ENCODE measurements at places on chromosomes 2 and 18.

DNA sequence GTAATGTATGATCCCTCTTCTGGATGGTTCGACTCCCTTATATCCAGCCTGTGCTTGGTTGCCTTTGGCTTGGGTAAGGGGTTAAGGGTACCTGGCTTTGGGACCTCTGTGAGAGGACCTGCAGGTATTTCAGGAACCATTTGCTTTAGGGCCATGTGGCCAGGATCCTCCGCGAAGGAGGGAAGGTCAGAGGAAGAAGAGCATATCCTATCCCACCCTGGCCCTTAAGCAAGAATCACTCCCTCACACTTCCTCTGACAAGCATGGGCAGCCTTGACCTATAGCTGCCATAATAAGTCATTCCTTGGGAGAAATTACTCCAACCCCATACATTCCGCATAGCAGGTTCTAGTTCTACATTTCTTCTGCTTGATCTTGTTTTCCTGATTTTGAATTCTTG, 59.1 kb upstream of the TXNDC2 start:
- no peaks in the 10 kb centered on the region for H3K27me3 ChIP-seq
- H3K36me3 ChIP-seq = no peaks in the 10 kb centered on the region
- peak overlapping the region; percentile 35 for H3K27ac ChIP-seq
- H3K4me3 ChIP-seq = no peak overlapping the region

DNA sequence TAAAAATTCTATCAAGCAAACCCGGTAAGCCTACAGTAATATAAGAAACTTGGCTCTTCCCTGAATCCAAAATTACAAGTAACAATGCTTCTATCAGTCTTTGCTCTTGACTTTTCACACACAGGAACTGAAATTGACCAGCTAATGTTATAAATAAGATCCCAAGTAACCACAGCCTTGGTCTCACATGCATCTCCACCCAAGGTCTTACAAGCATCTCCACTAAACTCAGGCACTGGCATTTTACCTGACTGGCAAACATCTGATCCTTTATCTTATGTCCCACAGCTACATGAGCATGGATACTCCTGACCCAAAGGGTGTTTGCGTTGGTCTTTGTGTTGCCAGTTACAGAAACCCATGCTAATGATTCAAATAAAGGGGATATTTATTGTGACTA, 302.3 kb upstream of the EPHA4 start:
- no peak overlapping the region for H3K27ac ChIP-seq
- no peaks in the 10 kb centered on the region for H3K4me1 ChIP-seq
- no peak overlapping the region for H3K4me3 ChIP-seq
- DNase-seq = no peak
- no peaks in the 10 kb centered on the region for H3K36me3 ChIP-seq

- no peaks in the 10 kb centered on the region for H3K27me3 ChIP-seq
- H3K36me3 ChIP-seq = peaks cover 7% of the 10 kb centered on the region
- peak overlapping the region; percentile 85 for H3K27ac ChIP-seq
- H3K4me1 ChIP-seq = peaks cover 82% of the 10 kb centered on the region
Observed at GRCh38 chr2:134257509-134257908, 3.6 kb downstream of the MGAT5 start.

- DNase-seq = no peak
- H3K36me3 ChIP-seq = peaks cover 7% of the 10 kb centered on the region
- H3K27ac ChIP-seq = peak overlapping the region; percentile 84
- H3K4me1 ChIP-seq = peaks cover 17% of the 10 kb centered on the region
Observed at GRCh38 chr2:23745726-23746105, 181.2 kb downstream of the ATAD2B start.

DNA sequence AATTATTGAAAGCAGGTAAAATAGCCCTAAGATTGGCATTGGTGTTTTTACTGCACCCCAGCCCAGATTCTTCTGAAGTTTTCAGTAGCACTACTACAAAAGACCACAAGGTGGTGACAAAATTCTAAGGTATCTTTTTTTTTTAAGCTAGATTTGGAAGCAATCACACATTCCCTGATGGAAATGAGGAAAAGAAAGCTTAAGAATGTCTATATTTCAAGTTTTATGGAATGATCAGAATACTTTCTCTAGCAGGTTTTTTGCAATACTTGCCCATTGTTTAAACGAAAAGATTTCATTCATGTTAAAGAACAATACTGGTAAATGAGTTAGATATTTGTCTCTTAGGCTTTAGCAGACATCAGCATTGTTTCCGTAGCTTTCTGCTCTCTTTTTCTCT, 32.1 kb upstream of the ZNF638 start:
- peaks cover 17% of the 10 kb centered on the region for H3K4me1 ChIP-seq
- H3K4me3 ChIP-seq = no peak overlapping the region
- DNase-seq = no peak
- no peak overlapping the region for H3K27ac ChIP-seq

- no peaks in the 10 kb centered on the region for H3K27me3 ChIP-seq
- H3K4me3 ChIP-seq = no peak overlapping the region
- H3K4me1 ChIP-seq = no peaks in the 10 kb centered on the region
- H3K36me3 ChIP-seq = no peaks in the 10 kb centered on the region
- no peak overlapping the region for H3K27ac ChIP-seq
Observed at GRCh38 chr18:8795586-8796325, 90.4 kb downstream of the MTCL1 start.

GRCh38 chr2:126933711-126934091, 35.0 kb downstream of the TEX51 start:
- no peak overlapping the region for H3K27ac ChIP-seq
- H3K27me3 ChIP-seq = peaks cover 70% of the 10 kb centered on the region
- H3K4me3 ChIP-seq = no peak overlapping the region
- no peaks in the 10 kb centered on the region for H3K4me1 ChIP-seq
- no peaks in the 10 kb centered on the region for H3K36me3 ChIP-seq
- DNase-seq = no peak

DNA sequence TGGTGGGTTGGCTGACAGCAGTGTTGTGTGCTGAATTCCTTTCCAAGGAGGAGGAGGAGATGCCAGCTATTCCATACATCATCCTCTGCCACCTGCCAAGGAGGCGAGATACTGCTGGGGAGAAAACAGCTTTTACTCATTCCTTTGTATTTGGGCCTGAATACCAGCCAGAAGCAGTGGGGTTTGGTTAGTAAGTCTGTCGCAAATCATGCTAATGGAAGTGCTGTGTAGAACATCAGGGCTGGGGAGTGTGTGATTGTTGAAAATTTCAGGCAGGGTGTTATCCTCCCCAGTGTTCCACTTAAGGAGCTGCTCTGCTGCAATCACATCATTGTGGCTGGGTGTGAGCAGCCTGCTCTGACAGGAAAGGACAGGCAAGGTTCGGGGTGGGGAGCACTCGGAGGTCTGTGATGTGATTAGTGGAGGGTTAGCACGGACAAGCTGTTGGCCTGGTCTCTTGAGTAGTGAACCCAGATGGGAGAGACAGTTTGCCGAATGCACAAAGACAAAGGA, 128.2 kb upstream of the DLX2 start:
- H3K36me3 ChIP-seq = no peaks in the 10 kb centered on the region
- H3K4me1 ChIP-seq = peaks cover 39% of the 10 kb centered on the region
- no peak overlapping the region for H3K27ac ChIP-seq
- H3K27me3 ChIP-seq = peaks cover 24% of the 10 kb centered on the region
- no peak overlapping the region for H3K4me3 ChIP-seq

DNA sequence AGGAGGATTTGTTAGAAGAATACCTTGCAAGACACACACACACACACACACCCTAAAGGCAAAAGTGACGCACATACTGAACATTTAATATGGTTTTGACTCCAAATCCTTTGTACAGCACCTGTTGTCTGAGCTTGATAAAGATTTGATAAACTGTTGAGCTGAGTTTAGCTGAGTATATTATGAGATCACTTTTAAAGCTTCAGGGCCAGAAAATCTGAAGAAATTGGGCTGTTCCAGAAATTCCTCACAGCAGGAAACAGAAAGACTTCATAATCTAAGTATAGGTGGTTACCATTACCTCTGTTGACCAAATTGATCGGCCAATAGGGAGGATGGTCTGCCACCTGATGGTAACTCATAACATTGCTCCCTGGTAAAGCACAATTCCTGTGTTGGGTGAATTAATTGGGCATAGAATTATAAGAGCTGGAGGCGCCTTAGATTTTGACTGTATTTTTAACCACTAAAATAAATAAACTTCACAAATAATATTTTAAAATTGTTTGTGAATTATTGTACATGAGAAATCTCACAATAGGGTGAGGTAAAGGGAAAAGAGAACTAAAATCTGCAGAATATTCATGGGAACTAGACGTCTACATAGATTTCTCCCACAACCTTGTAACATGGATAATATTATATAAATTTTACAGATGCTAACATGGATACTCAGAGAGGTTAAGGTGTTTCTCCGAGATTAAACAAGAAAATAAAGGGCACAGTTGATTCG, 21.8 kb upstream of the RPIA start:
- no peak overlapping the region for H3K4me3 ChIP-seq
- no peak overlapping the region for H3K27ac ChIP-seq
- no peaks in the 10 kb centered on the region for H3K27me3 ChIP-seq

- H3K4me1 ChIP-seq = no peaks in the 10 kb centered on the region
- no peak overlapping the region for H3K4me3 ChIP-seq
- no peak for DNase-seq
- H3K27ac ChIP-seq = no peak overlapping the region
Observed at GRCh38 chr2:179843541-179843940, 17.9 kb downstream of the ZNF385B start.

- no peaks in the 10 kb centered on the region for H3K4me1 ChIP-seq
- no peaks in the 10 kb centered on the region for H3K36me3 ChIP-seq
- no peak for DNase-seq
- H3K27me3 ChIP-seq = no peaks in the 10 kb centered on the region
- no peak overlapping the region for H3K27ac ChIP-seq
Observed at GRCh38 chr2:179588486-179589145, 272.8 kb downstream of the ZNF385B start.

- no peak for DNase-seq
- no peak overlapping the region for H3K4me3 ChIP-seq
- no peaks in the 10 kb centered on the region for H3K4me1 ChIP-seq
- H3K27me3 ChIP-seq = peaks cover 55% of the 10 kb centered on the region
Observed at GRCh38 chr2:129444751-129445150, 534.7 kb upstream of the RAB6C start.

DNA sequence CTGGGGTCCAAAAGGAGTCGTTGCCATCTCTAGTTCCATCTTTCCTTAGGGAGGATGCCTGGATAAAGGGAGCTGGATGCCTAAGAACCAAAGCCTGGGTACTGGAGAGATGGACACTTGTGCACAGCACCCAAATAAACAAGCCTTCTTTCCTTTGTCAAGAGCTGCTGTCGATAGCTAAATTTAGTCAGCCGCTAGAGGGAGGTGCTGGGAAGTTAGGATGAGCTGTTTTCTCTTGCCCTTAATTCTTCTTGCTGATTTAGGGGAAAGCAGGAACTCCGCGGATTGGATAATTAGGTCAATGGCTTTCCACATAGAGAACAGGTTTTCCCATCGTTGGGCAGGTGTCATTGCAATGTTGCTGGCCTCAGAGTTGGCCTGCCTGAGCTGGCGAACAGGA, 30.9 kb upstream of the SERPINB12 start:
- H3K27ac ChIP-seq = no peak overlapping the region
- peaks cover 56% of the 10 kb centered on the region for H3K27me3 ChIP-seq
- no peaks in the 10 kb centered on the region for H3K36me3 ChIP-seq
- H3K4me3 ChIP-seq = no peak overlapping the region
- no peak for DNase-seq
- no peaks in the 10 kb centered on the region for H3K4me1 ChIP-seq

DNA sequence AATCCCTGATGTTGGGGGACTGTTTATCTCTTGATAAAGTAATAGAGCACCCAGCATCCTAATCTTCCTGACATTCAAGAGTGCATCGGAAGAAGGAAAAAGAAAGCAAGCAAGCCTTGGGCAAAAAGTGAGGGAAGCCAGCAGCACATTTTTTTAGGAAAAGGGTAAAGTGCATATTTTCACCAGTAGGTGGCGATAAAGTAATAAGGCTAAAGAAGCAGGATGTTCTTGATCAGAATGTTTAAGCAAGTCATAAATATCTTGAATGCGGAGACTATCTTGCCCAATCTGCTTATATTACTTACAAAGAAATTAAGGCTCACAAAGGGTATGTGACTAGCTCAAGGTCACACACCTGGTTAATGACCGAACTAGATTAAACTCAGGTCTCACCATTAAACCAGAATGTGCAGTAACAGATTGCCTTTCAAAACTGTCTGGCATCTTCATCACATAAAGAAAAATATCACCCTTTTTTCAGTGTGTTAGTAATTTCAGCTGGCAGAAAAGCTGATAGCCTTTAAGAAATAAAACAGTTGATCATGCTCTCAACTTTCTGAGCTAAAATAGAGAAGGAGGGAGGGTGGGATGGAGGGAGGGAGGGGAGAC, 83.8 kb downstream of the VIT start:
- H3K27ac ChIP-seq = peak overlapping the region; percentile 13
- no peaks in the 10 kb centered on the region for H3K36me3 ChIP-seq
- H3K4me1 ChIP-seq = peaks cover 35% of the 10 kb centered on the region
- no peak for DNase-seq
- H3K4me3 ChIP-seq = no peak overlapping the region

- H3K27me3 ChIP-seq = no peaks in the 10 kb centered on the region
- H3K4me1 ChIP-seq = no peaks in the 10 kb centered on the region
Observed at GRCh38 chr2:224836263-224836662, 120.1 kb upstream of the CCDC195 start.

GRCh38 chr2:220837226-220837625, 734.9 kb downstream of the EPHA4 start:
- H3K4me1 ChIP-seq = no peaks in the 10 kb centered on the region
- H3K27me3 ChIP-seq = no peaks in the 10 kb centered on the region
- H3K36me3 ChIP-seq = no peaks in the 10 kb centered on the region
- H3K27ac ChIP-seq = no peak overlapping the region

DNA sequence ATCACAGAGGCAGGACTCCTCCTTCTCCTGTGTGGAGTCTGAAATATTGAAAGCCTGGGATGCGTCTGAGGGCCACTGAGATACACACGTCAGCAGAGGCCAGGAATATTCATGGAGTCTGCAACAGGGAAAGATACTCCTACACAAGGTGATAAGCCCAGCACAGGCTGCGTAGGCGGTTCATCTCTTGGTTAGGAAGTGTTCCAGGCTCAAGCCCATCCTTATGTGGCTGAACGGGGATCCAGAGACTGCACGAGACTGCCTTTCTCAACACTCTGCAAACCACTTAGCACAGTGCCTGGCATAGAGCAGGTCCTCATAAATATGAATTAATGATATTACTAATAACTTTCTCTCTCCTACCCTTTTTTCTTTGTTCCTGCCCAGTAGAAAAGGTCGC, 29.2 kb upstream of the AGPS start:
- H3K27me3 ChIP-seq = no peaks in the 10 kb centered on the region
- no peak for DNase-seq
- no peaks in the 10 kb centered on the region for H3K36me3 ChIP-seq
- H3K27ac ChIP-seq = no peak overlapping the region

DNA sequence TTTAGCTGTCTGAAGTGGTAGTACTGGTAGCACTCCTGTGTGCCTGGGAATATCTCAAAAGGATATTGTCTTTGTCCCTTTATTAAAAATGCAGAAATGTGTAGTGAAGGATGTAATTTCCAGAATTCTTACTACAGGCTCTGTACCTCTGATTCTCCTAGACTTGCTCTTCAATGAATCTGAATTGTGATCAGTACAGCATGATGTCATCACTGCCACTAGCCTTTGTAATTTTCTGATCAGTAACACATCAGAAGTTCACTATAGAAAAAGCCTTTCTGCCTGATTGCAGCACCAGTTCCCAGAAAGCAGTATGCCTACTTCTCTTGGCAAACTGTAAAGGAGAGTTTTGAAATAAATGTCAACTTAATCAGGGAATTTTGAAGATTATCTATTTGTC, 29.2 kb upstream of the OTOF start:
- no peaks in the 10 kb centered on the region for H3K36me3 ChIP-seq
- no peak for DNase-seq
- H3K27me3 ChIP-seq = peaks cover 26% of the 10 kb centered on the region
- H3K4me3 ChIP-seq = no peak overlapping the region
- peaks cover 11% of the 10 kb centered on the region for H3K4me1 ChIP-seq
- no peak overlapping the region for H3K27ac ChIP-seq

GRCh38 chr2:198134293-198134955, 330.0 kb downstream of the PLCL1 start:
- peaks cover 31% of the 10 kb centered on the region for H3K4me1 ChIP-seq
- H3K27me3 ChIP-seq = no peaks in the 10 kb centered on the region
- DNase-seq = no peak
